Stimulated activated CD8-positive, alpha-beta memory T cell treated with anti-CD3 and anti-CD28 coated beads, Interleukin-7, amount 100 ng/mL, for 24 hours (primary cell): ENCODE measurements at places on chromosomes 11 and 22.

GRCh38 chr11:12871788-12872321 lies 137.3 kb upstream of the RASSF10 start:
- no peak for DNase-seq

- DNase-seq = no peak
Measured at GRCh38 chr11:33709466-33709865, 8.8 kb upstream of the C11orf91 start.

- no peak for DNase-seq
Measured at GRCh38 chr11:35511666-35512065, 13.8 kb downstream of the PAMR1 start.

- DNase-seq = no peak
Measured at GRCh38 chr11:44848203-44848962, 102.3 kb downstream of the TP53I11 start.

GRCh38 chr11:98944461-98944860 lies 76.3 kb upstream of the CNTN5 start:
- no peak for DNase-seq

- no peak for DNase-seq
Measured at GRCh38 chr11:11025087-11025486, 167.2 kb upstream of the ZBED5 start.

DNA sequence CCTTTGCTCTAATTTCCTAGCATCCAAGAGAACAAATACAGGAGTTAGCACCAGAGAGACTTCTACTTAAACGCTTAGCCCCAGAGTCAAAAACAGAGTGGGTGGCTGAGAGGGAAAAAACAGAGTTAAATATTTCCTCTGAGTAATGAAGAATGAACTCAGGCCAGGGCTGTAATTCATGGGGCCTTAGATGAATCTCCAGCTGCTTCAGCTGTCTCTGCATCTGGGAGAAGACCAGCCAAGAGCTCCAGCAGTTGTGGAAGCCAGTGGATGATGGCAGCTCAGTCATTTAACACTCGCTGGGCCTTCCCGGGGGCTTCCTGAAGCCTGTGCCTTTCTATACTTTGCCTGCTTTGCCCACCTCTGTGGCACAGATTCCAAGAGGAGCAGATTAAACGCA lies 5.7 kb upstream of the ADAMTS15 start:
- no peak for DNase-seq

DNA sequence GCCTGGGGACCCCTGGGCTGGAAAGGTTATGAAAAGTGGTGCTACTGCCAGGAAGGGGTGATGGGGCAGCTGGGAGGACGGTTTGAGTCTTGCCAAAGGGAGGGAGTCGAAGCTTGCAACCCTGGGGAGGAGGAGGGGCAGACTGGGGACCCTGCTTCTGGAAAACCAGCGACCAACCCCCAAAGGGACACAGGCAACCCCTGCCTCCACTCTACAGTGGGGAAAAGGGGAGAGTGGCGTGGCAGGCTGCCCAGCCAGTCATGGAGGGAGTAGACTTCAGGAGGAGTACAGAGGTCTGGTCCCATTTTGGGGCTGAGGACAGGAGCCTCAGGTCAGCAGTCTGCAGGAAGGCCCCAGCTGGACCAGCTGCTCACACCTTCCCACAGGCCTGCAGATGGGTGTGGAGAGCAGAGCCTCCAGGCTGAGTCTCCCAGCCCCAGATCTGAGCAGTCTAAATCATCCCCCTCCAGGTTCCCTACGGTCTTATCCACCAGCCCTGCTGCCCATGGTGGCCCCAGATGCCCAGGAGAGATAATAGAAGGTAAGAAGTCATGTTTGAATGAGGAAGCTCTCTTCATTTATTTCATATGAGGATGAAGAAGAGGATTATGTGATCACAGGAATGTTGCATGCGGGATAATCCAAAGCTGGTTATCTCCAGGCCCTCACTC lies 3.3 kb downstream of the DDT start:
- DNase-seq = no peak

- no peak for DNase-seq
Measured at GRCh38 chr11:111018566-111018965, 227.0 kb upstream of the POU2AF2 start.

DNA sequence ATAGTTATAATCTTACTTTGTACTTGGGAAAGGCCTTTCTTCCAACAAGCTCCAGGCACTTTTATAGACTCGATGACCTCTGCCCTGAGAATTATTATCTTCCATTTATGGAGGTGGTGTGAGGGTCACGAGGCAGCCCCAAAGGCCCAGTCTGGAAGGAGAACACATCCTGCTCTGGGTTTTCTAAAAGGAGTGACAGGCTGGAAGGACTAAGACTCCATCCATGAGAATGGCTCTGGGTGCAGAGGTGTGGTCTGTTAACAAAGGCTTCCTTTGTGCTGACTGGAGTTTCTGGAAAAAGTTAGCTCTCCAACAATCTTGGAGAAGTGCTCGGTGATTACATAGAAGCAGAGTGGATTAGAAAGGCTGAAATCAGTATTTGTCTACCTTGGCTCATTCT lies 74.7 kb upstream of the SESN3 start:
- no peak for DNase-seq

GRCh38 chr11:10459029-10459970 lies 4.2 kb downstream of the AMPD3 start:
- no peak for DNase-seq

GRCh38 chr22:46649141-46650077 lies 29.2 kb downstream of the GRAMD4 start:
- no peak for DNase-seq

DNA sequence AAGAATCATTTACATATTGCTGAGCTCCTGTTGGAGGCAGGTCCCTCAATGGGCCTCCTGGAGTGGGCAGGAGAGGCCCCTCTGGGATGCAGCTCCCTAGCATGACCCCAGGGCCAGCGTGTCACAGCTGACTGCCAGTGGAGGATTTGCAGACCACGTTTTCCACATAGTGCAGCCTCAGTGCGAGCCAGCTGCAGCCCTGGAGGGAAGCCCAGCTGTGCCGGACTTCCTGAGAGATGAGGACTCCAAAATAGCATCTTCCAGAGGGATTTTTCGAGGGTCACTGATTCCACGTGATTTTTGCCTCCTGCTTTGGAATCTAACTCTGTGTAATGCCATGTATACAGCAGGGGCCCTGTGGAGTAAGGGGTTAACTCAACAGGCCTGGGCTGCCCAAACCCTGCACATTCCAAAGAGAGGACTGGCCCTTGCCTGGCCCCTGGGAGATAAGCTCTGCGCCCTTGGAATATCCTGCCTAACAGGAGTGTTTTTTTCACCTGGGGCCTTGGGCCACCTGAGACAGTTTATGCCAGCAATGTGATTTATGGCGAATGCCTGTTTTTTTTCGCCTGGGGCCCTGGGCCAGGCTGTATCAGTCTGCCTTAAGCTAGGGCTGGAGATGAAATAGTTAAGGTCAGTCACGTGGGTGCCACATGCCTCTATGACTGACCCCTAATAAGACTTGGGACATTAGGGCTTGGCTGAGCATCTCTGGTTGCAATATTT lies 47.4 kb downstream of the RPS6KA4 start:
- no peak for DNase-seq

GRCh38 chr11:8721609-8722500 lies 39.3 kb downstream of the RPL27A start:
- DNase-seq = no peak

DNA sequence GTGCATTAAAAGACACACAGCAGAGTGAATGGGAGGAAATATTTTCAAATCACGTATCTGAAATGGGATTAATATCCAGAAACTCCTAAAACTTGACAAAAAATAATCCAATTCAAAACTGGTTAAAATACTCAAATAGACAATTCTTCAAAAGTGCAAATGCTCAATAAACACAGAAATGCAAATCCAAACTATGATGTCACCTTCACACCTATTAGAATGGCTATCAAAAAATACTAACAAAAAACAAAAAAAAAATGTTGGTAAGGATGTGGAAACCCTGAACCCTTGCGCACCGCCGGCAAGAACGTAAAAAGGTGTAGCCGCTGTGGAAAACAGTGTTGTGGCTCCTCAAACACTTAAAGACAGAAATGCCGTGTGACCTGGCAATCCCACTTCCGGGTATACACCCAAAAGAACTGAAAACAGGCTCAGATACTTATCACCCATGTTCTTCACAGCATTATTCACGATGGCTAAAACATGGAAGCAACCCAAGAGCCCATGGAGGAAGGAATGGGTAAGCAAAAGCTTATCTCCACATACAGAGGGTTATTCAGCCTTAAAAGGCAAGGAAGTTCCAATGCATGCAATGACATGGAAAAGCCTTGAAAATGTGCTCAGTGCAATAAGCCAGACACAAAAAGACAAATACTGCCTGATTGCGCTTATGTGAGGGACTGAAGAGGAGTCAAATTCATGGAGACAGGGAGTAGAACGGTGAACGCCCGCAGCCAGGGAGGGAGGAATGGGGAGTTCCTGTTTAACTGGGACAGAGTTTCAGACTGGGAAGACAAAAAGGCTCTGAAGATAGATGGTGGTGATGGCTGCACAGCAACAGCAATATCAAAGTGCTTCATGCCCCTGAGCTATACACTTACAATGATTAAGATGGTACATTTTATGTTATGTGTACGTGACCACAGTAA lies 19.6 kb downstream of the BRD1 start:
- no peak for DNase-seq

- DNase-seq = no peak
Measured at GRCh38 chr11:43735961-43736360, 55.4 kb downstream of the HSD17B12 start.

- DNase-seq = no peak
Measured at GRCh38 chr22:27247701-27248434, 553.7 kb downstream of the MN1 start.

- DNase-seq = peak; percentile 34
Measured at GRCh38 chr11:66317723-66318599, 1.1 kb upstream of the CD248 start.

- DNase-seq = no peak
Measured at GRCh38 chr22:46229701-46230100, 20.4 kb downstream of the CDPF1 start.

DNA sequence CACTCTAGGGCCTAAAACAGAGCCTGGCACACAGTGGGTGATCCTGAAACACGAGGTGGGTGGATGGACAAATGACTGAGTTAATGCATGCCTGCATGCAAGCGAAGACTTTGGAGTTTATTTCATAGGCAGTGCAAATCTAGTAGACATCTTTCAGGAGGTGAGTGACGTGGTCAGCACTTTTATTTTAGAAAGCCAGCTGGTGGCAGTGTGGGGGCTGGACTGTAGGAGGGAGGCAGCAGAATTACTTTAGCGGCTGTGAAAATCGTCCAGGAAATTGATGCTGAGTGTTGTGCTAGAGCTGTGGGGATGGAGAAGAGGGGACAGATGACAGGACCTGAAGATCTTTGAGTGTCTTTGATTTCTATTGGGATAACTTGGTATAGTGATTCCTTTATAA lies 47.1 kb downstream of the BMAL1 start:
- no peak for DNase-seq

DNA sequence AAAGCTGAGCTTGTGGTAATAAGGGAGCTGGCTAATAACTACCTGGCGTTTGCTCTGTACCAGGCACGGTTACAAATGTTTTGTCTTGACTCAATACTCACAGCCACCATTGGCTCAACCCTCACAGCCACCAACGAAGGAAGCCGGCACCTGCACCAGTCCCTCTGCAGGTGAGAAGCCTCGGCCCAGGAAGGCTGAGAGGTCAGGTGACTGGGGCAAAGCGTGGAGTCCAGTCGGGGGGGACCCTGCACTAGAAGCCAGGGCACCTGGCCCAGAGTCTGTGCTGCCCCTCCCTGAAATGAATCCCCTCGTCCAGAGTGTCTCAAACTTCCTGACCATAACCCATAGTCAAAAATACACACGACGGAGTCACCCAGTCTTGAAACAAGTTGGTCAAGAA lies 90.1 kb downstream of the PHF21B start:
- DNase-seq = no peak

GRCh38 chr11:534396-535209 lies 773 bp downstream of the HRAS start:
- no peak for DNase-seq

- DNase-seq = no peak
Measured at GRCh38 chr11:84292006-84292405, 1005.8 kb upstream of the CCDC90B start.

- no peak for DNase-seq
Measured at GRCh38 chr11:3101921-3102640, 44.9 kb upstream of the CARS1 start.

GRCh38 chr22:32751065-32751767 lies 50.3 kb upstream of the TIMP3 start:
- DNase-seq = no peak

- no peak for DNase-seq
Measured at GRCh38 chr11:103274025-103274424, 164.8 kb downstream of the DYNC2H1 start.

DNA sequence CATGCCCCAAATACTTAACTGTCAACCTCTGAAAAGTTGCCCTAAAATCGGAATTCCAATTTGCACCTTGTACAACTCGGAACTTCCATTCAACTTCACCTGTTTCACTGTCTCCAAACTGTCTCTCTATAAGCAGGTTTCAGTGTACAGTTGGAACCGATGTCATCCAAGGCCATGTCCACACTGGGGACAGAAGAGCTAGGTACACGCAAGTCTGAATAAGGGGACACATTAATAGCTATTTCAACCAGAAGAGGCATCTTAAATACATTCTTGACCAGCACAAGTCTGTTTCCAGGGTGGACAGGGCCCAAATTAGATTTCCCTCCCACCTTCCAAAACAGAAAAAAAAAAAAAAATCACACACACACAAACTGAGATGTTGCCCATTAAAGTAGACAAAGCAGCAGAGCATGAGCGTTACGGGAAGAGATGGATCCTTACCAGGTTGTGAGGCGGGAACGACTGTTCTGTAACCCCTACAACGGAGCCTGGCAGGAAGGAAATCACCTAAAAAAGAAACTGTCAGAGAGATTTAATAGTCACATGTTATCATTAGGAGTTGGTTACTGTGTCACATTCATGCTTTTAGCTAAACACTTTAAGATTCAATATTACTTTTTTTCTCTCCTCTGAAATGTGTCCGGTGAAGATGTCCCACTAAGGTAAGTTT lies 1.7 kb downstream of the CREBZF start:
- DNase-seq = no peak
